ENCODE measurements at places on chromosomes 6 and 20. TPM values are rescaled to one million over a fixed set of nuclear protein-coding genes. Genes with fewer than 3 reads are reported as not detected.

DNA sequence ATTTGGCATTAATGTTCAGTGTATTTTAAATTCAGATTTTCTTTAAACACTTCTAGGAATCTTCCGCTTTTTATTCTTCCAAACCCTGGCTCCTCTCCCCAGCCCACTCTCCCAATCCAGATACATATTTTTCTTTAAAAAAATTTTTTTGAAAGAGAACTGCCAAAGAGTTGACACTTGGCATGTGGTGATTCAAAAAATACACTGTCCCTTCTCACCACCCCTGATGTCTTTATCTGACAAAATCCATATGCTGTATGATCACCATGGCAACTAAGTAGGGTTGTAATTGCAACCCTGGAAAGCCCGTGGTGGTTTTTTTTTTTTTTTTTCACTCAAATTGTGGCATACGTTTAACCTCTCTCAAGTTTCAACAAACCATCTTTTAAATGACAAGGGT, 355.8 kb upstream of the SASH1 start:
- no peak for DNase-seq

GRCh38 chr6:111653434-111653833, 47.8 kb upstream of the TRAF3IP2 start:
- DNase-seq: no peak

GRCh38 chr6:46420921-46421638, 70.2 kb downstream of the RCAN2 start:
- DNase-seq: no peak

The STMND1 gene
- 1.8 TPM for total RNA-seq

DNA sequence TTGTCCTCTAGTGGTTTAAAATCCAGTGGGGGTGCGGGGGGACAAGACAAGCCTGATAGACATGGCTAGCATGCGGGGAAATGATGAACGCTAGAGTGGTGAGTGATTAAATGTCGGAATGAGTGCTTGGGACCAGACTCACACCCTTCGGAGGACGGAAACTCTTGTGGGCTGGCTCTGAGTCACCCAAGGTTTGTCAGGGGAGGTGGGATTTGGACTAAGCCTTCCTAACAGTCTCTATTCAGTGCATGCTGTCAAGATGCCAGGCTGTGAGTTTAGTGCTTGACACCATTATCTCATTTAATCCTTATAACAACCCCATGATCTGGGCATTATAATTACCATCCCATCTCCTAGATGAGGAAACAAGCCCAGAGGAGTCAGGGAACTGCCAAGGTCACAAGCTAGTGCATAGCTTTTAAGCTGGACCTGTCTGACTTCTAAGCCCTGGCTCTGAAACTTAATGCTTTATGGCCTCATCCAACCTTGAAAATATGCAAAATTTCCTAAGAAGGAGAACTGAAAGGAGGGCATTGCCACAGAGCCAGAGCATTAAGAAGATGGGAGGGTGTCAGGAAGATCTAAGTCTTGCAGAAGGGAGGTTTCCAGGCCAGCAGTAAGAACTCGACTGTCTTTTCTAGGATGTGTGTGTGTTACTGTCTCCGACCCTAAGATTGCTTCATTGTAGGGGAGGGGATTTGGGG, 168.7 kb upstream of the LRFN2 start:
- DNase-seq: no peak

The F13A1 gene
- total RNA-seq: 15.3 TPM

The NHSL1 gene
- total RNA-seq: 82.8 TPM

- no peak for DNase-seq
Measured at GRCh38 chr6:168999392-168999791, 254.3 kb downstream of the THBS2 start.

GRCh38 chr6:106825156-106825555, 149.4 kb downstream of the CD24 start:
- no peak for DNase-seq

GRCh38 chr6:104941729-104942091, 15.2 kb upstream of the LIN28B start:
- no peak for DNase-seq

Measured in colonic mucosa (tissue), 4 donors.